Spleen (tissue), 13 donors: ENCODE measurements at places on chromosomes 13 and 19.

DNA sequence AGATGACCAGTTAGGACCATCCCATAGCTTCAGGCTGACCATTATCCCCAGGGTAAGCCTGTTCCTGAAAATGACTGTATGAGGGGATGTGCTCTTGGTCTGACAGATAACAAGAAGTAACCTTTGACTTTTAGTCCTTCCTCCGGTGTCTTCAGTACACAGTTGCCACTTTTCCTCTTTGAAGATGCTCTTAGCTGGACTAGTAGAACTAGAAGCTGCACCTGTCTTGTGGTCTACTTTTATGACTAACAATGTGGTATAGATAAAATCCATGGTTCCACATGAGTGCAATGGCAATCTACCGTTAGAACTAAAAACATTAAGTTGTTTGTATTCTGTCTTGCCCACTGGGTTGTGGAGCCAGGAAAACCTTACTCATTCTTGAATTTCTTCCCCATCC, 5.9 kb upstream of the RUBCNL start:
- no peak for DNase-seq

DNA sequence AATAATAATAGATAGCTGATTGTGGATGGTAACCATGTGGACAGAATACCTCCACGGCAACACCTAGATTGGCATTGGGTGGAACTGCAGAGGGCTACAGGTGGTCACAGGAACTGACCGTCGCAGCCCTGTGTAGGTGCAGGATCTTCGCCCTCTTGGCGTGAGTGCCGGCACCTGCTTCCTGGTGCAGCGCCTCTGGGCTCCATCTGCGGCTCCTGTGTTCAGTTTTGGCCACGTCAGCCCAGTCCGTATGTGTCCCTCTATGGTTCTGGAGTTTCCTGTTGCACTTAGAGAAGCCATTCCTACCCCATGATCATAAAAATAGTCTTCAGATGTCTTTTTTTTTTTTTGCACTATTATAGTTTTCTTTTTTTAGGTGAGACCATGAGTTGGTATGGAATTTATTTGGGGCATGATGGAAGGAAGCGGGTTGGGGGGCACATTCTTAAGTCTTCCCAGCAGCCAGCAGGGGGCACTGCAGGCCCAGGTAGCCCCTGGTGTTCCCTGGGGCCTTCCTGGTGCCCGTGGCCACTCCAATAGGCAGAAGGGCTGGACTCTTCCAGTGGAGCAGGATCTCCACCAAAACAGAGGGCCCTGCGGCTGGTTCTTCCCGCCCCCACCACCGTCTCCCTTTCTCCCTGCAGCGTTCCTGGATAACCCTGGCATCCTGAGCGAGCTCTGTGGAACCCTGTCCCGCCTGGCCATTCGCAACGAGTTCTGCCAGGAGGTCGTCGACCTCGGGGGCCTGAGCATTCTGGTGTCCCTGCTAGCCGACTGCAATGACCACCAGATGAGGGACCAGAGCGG, 10.1 kb upstream of the SLC25A42 start:
- DNase-seq = peak; percentile 86

- DNase-seq = no peak
Measured at GRCh38 chr13:45361596-45362206, 20.7 kb upstream of the TPT1 start.

GRCh38 chr19:18119717-18120105, 22.1 kb downstream of the MAST3 start:
- peak; percentile 88 for DNase-seq

- no peak for DNase-seq
Measured at GRCh38 chr19:51565583-51565982, 5.5 kb upstream of the ZNF175 start.

GRCh38 chr13:94280349-94280748, 199.1 kb downstream of the DCT start:
- no peak for DNase-seq

- no peak for DNase-seq
Measured at GRCh38 chr13:21594715-21595545, 9.0 kb downstream of the MICU2 start.

- DNase-seq = no peak
Measured at GRCh38 chr19:34256835-34257558, 2.6 kb downstream of the GARRE1 start.

GRCh38 chr13:110199046-110199831, 107.7 kb downstream of the COL4A1 start:
- DNase-seq = no peak

GRCh38 chr13:25973085-25973484, 78.7 kb downstream of the SHISA2 start:
- DNase-seq = peak; percentile 54

DNA sequence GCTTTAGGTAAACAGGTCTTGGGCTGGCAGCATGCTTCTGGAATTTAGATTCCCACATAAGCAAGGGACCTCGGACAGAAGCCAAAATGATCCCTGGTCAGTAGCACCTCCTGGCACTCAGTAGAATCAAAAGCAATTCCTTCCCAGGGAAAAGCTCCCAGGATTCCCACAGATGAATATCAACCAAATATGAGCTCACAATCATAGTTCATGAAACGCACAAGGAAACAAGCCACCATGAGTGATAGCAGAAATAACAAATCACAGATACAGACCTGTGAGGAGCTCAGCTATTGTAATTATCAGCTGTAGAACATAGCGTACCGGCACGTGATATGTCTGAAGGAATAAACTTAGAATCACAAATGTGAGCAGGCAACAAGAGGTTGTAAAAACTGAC, 21.8 kb upstream of the PLAUR start:
- DNase-seq = no peak

GRCh38 chr13:95547531-95548167, 4.9 kb upstream of the CLDN10 start:
- DNase-seq = no peak

GRCh38 chr13:20124303-20124702, 36.5 kb downstream of the GJA3 start:
- DNase-seq = no peak

DNA sequence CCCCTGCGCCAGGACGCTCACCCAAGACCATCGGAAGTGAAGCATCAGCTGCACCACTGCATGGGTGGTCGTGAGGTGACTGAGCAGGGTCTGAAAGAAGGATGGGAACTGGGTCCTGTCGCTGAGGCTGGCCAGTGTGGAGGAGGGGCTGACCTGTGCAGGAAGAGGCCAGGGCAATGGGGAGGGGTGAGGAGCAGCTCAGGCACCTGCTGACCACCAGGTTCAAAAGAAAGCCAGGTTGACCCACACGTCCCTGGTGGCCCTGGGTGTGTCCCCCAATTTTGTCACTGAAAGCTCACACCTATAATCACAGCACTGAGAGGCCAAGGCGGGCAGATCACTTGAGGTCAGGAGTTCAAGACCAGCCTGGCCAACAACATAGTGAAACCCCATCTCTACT, 13.7 kb upstream of the ZSCAN1 start:
- no peak for DNase-seq

DNA sequence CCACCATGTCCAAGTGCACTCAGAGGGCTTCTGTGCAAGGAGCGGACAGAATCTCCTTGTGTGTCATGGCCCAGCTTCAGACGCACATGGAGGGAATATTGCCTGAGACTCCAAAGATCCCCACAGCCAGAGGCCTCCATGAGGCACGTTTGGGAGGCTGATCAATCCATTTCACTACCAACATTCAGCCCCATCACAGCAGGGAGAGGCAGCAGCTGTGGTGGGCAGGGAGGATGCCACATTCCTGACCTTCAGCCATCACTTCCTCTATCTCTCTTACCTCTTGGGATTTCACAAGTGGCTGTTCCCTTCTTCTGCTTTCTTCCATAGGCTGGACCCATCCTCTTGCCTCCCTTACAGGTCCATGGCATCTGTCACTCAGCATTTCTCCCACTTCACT, 82.4 kb upstream of the MBNL2 start:
- no peak for DNase-seq

DNA sequence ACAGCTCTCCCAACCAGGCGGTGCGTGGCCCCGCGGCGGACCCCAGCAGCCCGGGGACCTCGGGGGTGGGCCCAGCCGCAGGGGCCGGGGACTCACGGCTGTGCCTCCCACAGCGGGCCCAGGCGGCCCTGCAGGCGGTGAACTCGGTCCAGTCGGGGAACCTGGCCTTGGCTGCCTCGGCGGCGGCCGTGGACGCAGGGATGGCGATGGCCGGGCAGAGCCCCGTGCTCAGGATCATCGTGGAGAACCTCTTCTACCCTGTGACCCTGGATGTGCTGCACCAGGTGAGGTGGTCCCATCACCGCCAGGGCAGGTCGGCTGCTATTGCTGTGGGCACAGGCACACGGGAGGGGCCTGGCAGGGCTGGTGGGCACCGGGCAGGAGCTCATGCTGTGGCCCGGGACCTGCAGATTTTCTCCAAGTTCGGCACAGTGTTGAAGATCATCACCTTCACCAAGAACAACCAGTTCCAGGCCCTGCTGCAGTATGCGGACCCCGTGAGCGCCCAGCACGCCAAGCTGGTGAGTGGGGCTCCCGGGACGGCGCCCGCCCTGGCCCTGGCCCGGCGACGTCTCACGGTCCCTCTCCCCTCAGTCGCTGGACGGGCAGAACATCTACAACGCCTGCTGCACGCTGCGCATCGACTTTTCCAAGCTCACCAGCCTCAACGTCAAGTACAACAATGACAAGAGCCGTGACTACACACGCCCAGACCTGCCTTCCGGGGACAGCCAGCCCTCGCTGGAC, 7.3 kb downstream of the PTBP1 start:
- no peak for DNase-seq

- DNase-seq = peak; percentile 71
Measured at GRCh38 chr13:84831666-84832657, 949.7 kb upstream of the SLITRK1 start.

DNA sequence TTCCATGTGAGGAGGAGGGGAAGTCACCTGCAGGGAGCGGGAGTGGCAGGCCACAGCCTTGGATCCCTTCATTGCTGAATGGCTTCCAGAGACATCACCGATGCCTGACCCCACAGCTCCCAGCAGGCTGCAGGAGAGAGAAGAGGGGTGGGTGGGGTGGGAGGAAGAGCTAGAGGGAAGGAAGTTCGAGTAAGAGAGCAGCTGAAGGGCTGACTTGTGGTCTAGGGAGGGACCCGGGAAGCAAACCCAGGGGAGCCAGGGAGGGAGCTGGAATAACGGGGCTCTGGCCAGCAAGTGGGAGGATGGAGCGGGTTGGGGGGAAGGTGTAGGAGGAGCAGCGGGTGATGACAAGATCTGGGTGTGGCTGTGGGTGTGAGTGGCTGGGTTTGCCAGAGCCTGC, 229.8 kb upstream of the MAB21L1 start:
- no peak for DNase-seq

DNA sequence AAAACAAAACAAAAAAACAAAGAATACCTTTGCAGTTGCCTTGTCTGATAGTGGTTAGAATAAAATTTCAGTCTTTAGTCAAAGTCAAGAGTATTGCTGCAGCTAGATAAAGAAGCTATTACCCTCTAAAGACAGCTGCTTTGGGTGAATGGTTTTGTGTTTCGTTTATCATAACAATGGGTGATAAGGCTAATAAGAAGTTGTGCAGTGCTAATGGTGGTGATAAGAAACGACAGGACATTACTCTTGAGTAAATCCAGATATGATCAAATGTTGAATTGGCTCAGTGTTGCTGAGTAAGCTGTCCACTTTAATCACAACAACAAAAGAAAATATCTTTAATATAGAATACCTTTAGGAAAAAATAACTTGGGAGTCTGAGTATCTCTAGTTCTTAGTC, 1825.3 kb downstream of the SLITRK5 start:
- DNase-seq = no peak

DNA sequence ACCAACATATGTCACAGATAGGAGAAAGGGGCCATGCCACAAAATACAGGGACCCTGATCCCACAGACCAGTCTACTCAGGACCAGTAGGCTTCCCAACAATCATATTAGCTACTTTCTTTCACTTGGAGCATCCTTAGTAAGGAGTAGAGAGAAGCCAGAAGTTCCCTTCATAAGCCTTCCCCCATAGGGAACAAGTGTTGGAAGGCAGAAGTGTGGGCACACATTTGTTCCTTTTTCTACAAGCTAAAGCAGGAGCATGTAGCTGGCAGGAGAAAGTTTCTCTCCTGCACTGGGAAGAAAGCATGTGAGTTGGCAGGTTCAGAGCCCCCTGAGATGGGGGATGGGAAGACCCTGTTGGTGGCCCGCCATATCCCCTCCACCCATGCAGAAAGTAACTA, 165.4 kb downstream of the KCTD12 start:
- no peak for DNase-seq

DNA sequence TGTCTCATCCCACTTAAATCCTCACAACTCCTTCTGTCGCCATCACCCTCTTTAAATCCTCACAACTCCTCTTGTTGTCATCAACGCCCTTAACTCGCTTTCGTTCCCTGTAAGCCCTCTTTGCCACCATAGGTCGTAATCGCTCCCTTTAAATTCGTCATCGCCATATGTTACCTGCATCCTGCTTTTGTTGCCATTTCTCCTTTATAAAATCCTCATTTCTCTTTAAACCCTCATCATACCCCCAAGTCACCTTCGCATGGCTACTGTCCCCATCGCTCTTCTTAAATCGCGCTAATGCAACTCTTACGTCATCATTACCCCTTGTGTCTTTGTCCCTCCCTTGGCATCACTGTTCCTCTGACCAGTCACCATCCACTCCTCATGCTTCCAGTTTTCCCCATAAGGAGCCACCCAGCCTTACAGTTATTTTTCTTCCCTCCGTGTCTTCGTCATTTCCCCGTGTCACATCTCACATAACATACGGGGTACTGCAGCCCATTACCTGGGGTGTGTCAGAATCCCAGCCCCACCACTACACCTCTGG, 539 bp downstream of the PLD3 start:
- no peak for DNase-seq

GRCh38 chr19:56746367-56746766, 74.8 kb upstream of the ZNF835 start:
- DNase-seq = no peak

DNA sequence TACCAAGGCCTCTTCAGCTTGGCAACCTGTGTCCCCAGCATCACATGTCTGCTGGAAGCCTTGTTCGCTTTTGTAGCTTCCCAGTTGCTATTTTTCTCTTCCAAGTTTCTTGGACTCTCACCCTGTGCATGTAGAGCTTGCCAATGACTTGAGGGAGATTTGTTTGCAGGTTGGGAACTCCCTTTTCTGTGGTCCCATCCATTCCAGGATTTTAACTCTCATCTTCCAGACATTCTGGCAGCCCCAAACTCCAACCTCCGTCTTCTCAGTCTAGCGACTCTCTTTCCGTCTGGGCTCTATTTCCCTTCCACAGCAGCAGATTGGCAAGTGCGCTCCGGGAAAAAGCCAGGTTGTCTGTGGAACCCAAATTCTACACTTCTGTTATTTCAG, 9.0 kb downstream of the PLAUR start:
- no peak for DNase-seq
